ENCODE measurements at places on chromosomes 7 and 10.

DNA sequence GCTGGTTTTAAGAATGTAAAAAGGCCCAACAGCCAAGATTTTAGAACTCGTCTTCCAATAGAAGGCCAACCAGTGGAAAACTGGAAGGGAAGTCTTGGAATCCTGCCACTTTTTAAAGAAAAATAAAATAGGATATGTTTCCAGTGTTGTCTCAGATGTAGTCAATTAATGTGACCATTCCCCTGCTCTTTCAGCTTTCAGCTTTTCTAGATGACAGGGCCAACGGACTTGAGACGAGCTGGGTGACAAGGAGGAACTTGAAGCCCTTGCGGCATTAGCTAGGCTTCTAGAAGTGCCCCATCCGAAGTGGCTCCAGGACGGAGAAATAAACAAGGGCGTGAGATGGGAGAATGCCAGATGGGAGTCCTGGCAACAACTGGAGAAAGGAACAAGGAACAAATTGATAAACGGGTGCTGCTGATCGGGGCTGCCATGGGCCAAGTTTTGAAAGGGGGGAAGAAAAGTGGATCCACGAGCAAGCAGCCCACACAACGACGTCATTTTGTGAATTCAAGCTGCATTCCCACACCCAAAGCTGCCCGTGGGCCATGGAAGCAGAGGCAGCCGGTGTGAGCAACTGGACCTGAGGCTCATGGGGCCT is 42.3 kb downstream of the CTBP2 start:
- DNase-seq = no peak

DNA sequence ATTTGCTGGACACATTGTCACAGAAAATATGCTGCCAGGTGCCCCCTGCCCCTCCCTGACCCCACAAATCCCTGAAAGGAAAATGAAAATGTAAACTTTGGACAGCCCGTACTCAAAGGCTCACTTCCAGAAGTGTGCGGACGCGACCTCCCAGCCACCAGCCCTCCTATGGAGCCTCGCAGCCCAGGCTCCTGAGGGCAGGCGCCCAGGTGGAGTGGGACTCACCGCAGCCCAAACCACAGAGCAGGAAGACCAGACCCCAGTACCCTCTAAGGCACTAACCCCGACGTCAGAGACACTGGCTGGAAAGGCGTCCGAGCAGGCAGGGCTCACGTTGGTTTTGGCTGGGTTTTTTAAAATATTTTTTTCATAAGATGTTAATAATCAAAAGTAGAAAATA is 57.3 kb downstream of the CSGALNACT2 start:
- no peak for DNase-seq

- DNase-seq = no peak
Measured at GRCh38 chr7:96310110-96310509, 11.8 kb downstream of the SLC25A13 start.

- DNase-seq = no peak
Measured at GRCh38 chr7:101560856-101561255, 68.2 kb downstream of the MYL10 start.

GRCh38 chr10:19168584-19168983 is 120.0 kb downstream of the MALRD1 start:
- DNase-seq = no peak

GRCh38 chr7:4659551-4660286 is 22.4 kb upstream of the FOXK1 start:
- no peak for DNase-seq

DNA sequence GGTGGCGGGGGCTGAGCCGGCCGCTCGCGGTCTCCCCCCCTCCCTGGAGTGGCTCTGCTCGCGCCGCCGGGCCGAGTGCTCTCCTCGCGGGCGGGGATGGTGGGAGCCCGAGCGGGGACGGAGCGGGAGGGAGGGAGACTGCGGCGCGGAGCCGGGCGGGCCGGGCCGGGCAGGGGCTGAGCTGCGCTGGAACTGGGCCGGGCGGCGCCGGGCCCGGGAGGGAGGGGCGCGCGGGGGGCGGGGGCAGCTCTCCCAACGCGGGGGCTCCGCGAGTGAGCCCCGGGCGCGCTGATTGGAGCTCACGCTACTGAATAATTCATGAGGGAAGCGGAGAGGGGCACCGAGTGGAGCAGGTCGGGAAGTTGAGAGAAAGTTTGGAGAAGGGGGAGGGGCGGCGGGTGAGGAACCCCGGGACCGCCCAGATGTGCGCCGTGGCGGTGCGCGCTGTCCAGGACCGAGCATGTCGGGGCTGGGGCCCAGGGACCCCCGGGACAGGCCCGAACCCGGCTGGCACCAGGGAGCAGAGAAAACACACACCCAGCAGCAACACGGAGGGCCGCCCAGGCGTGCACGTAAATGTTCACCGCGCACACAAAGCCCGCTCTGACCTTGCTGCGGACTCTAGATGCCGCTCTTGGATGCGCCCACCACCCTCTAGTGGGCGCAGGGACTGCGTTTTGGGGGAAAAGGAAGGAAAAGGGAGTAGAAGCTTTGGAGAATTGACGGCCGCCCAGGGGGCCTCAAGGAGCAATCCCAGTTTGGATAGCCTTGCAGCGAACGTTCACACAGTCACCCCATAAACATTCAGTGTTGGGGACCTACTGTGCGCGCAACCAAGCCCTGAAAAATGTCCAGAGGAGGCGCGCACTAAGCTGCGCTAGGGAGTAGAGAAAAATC is at the start of gene EPHB4:
Gene EPHB4, minus strand, starts transcription at position 194 of the 897 bp plus-strand sequence. CDS start 493 bp downstream, outside the sequence.
- DNase-seq = no peak

GRCh38 chr7:155191137-155191536 is 106.5 kb upstream of the INSIG1 start:
- no peak for DNase-seq

DNA sequence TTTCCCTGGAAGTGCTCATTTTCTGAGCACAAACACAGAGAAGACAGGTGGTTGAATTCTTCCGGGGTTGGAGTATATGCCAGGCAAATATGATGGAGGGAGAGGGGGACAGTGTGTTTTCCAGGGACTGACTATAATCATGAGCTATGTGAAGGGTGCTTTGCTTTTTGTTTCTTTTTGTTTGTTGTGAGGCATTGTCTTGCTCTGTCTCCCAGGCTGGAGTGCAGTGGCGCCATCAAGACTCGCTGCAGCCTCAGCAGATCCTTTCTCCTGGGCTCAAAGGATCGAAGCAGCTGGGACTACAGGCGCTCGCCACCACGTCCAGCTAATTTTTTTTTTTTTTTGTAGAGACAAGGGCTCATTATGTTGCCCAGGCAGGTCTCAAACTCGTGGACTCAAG is 47.3 kb upstream of the CPN1 start:
- no peak for DNase-seq

- no peak for DNase-seq
Measured at GRCh38 chr10:101021239-101021638, 9.7 kb downstream of the PDZD7 start.

- DNase-seq = no peak
Measured at GRCh38 chr10:86803156-86803555, 46.7 kb downstream of the BMPR1A start.

DNA sequence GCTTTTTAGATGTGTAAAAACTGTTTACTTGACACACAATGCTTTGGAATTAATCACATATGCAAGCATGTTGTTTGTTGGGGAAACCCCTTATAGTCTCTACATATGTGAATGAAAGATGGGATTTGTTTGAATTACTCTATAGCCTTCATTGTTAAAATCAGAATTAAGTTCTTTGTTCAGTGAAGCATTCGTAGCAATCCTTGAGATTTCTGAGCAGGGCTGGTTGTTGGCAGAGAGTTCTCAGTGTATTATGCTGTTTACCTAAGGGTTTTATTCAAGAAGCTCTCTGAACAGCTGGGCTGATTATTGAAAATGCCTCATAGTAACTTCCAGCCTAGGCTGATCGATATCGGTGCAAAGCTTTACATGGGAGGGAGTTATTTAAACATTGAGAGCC is 190.9 kb downstream of the VTI1A start:
- no peak for DNase-seq

GRCh38 chr7:143362131-143363015 is at the start of gene FAM131B:
TSS of gene FAM131B (minus strand) at chr7:143362713. CDS start at chr7:143362603, 110 bp downstream.
- no peak for DNase-seq

DNA sequence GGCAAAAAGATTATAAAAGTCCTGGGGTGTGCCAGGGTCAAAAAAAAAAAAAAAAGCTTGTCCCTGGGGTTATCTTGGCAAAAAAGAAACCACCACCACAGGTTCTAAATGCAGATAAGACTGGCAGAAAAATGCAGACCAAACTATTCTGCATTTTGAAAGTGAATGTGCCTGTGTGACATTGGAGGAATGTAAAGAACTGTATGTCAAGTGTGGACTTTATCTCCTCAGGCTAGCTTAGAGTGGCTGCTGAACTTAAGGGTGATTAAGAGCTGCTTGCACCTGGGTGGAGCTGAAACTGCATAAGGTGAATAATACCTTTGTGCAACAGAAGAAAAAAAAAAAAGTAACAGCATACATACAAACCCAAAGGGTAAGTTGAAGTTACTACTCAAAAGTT is 1.3 kb upstream of the NAPEPLD start:
- no peak for DNase-seq

DNA sequence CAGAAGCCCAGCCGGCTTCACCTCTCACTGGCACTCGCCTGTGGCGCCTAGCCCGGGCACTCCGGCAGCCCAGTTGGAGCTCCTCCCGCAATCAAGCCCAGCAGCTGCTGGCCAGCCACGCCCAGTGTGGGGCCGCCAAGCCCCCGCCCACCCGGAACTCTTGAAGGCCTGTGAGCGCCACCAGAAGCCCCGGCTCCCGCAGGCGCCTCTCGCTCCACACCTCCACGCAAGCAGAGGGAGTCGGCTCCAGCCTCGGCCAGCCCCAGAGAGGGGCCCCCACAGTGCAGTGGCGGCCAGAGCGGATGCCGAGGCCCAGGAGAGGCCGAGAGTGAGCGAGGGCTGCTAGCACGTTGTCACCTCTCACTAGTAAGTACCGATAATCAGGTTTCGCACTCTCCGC is 240.7 kb downstream of the TFEC start:
- no peak for DNase-seq

DNA sequence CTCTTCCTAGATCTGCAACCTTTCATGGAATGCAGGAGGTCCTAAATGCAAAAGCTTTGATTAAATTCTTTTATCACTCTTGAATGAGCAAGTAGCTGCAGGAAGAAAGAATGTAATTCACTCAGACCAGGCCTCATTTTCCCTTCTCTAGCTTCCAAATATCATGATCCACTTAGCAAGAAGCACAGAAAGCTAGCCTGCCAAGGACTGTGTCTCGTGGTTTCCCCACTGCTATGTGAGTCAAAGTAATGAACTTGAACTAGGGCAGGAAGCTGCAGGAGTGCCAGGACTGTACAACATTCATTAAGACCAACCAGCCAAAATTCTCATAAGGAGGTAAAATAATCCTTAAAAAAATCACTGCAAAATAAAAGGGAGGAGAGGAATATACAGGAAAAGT is 379.2 kb downstream of the CALN1 start:
- no peak for DNase-seq

- no peak for DNase-seq
Measured at GRCh38 chr7:76300166-76300731, 2.2 kb upstream of the HSPB1 start.

GRCh38 chr7:154380771-154381170 is 328.6 kb downstream of the DPP6 start:
- DNase-seq = no peak

DNA sequence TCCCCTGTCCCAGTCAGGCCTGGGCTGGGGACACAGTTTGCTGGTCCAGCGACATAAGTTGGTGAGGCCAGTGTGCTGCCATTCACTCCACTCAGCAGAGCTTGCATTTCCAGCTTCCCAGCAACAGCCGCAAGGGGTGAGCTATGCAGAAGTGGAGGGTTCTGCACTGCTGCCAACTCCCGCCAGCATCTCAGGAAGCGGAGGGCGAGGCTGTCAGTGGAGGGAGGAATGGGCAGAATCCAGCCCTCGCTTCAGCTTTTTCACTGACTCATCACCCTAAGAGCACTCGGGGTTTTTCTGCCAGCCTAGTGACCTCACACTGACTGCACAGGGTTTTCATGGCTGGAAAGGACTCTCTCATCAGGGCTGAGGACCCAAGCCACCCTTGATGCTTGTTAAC is 625.1 kb upstream of the MKI67 start:
- no peak for DNase-seq

DNA sequence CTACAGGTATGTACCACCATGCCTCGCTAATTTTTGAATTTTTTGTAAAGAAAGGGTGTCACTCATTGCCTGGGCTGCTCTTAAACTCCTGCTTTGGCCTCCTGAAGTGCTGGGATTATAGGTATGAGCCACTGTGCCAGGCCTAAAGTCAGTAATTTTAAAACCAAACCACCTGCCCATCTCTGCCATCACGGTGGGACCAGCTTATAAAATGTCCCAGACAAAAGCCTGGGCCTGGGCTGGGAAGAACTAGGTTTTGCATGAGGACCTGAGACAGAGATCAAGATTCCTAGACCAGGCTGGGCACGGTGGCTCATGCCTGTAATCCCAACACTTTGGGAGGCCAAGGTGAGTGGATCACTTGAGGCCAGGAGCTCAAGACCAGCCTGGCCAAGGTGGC is 395.6 kb downstream of the CALN1 start:
- no peak for DNase-seq

DNA sequence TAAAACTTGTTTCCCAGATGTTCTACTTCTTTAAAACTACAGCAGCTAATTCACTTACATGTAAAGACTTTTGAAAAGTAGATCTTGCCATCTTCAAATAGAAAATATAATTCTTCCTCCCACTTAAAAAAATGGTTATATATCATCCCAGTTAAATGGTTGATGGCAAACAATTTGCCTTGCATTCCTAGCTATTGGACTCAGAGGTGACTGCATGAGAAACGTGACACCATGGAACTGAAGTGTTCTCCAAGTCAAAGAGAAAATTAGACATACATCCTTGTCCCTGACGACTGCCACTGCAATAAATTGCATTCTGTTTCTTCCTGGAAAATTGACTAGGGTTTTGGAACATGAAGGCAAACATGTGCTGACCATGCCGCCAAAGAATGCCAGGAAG is 95.0 kb upstream of the POM121L12 start:
- no peak for DNase-seq

DNA sequence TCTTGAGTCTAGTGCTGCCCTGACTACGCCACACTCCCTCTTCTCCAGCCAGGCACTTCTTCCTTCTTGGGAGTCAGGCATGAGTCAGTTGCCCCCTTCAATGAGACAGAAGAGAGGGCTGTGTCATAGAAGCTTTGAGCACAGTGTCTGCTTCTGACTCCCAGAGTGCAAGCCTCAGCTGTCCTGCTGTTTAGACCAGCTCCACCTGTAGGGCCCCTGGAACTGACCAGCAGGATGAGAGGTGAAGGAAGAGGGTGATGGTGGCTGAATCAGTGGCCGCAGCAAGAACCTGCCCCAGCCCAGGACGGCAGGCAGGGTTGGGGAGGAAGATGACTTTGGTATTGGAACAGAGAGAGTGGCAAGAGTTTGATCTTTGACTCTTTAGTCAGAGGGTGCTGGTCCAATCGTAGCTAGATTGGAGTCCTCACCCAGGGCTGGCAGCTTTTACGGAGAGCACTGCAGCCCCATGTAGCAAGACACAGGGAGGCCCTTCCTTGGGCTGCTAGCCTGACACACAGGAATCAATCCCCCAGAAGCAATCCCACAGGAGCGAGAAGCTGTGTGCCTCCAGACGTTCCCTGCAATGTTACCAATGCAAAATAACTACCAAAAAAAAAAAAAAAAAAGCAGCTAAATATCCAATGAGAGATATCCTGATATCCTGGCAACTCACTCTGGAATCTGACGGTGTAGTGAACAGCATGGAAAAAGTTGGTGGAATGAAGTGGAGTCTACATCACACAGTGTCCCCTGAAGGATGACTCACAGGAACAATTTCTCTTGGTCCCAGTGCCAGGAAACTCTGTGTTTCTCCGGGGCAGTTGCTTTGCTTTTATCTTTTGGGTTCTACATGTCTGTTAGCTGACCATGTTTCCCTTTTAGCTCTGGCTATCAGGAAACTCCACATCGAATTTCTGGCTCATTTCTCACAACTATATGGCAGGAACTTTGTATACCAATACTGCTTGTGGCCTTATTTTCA is 6.9 kb downstream of the C10orf62 start:
- DNase-seq = no peak

- no peak for DNase-seq
Measured at GRCh38 chr10:77877441-77878344, 48.9 kb downstream of the DLG5 start.
